T-helper 2 cell (primary cell): ENCODE measurements at places on chromosomes 5 and 9.

DNA sequence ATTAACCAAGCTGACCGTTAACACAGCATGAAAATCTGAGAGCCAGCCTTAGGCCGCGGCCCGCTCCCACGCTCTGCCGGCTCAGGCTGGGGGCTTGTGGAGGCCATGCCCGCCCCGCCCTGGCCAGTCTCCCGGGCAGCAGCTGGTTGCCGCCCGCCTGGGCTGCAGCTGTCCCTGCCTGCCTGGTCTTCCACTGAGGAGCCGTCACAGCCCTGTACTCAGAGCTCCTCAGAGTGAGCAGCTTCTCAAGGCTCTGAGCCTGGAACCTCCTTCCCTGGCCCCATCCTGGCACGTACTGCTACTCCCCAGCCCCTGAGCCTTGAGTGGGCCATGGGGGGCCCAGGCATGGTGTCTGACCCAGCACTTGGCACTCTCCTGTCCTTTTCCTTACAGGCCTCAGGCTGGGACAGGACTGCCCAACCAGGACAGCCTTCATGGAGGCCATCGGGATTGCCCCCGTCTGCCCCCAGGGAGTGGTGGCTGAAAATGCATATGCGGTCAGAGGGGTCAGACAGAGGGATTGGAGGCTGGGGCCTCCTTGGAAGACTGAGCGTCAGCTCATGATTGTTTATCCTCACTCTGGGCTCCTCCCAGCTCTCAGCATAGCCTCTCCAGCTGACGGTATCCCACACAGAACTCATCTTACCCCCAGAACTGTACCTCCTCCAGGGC lies 11.9 kb downstream of the FGFR4 start:
- no peak for DNase-seq

DNA sequence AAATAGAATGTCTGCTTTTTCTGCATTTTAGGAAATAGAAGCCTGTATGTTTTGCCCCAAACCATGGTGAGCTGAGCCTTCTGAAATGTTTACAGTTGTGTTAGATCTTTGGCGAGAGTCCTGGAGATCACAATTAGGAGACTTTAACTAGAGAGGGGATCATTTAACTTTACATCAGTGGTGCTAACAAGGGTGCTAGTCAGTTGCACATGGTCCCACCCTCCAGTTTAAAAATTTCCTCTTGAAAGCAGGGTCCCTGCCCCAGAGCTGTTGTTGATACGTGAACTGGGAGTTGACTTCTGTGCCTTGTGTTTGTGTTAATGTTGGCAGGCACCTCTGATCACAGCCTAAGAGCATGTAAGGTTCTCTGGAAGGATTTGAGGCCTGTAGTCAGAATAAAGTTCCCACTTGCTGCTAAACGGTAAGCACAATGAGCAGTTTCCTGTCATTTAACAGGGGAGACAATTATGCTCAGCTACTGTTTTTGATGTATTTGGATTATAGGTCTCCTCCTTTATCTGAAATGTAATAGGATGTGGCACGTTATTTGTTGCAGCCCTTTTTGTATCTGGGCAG lies 43.7 kb downstream of the RASGRF2 start:
- DNase-seq: no peak

GRCh38 chr5:177404641-177405179 lies 4.2 kb upstream of the PFN3 start:
- DNase-seq: no peak

DNA sequence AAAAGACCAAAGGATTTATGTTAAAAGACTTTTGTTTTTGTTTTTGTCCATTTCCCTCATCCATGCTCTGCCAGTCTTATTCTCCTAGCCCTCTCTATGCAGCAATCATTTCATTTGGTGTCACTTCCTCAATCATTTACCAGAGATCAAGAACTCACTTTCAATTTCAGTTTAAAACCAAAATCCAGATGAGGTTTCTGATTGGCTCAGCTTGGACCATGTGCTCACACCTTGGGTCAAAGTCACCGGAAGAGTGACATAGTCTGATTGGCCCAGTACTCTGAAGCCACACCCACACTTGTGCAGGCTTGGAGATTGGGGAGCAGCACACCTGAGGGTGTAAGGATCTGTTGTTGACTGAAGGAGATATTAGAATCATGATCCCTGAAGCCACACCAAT lies 79.6 kb downstream of the TLR4 start:
- DNase-seq: peak; percentile 89

- no peak for DNase-seq
Measured at GRCh38 chr5:163269624-163270023, 167.8 kb upstream of the CCNG1 start.

GRCh38 chr5:180618829-180619562 lies 27.7 kb upstream of the SCGB3A1 start:
- no peak for DNase-seq

DNA sequence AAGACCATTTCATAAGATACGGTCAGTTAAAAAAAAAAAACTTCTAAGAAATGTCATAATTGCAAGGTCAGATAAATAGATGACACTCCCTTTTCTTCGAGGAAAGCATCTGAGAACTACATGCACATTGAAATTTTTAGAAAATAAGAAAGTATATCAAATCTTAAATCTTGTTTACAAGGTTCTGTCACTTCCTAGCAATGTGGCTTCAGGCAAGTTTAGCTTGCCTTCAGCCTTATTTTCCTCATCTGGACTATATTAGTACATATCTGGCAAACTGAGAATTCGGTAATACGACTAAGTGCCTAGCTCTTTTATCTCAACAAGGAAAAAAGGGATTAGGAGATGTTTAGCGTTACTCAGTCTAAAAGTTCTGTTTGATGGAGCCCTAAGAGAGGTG lies 32.5 kb upstream of the OR2K2 start:
- DNase-seq: no peak

GRCh38 chr5:115785381-115786065 lies 30.9 kb downstream of the CDO1 start:
- DNase-seq: no peak

GRCh38 chr5:172444626-172445365 lies 9.5 kb downstream of the SH3PXD2B start:
- no peak for DNase-seq

- no peak for DNase-seq
Measured at GRCh38 chr5:71475788-71476384, 20.4 kb downstream of the BDP1 start.

DNA sequence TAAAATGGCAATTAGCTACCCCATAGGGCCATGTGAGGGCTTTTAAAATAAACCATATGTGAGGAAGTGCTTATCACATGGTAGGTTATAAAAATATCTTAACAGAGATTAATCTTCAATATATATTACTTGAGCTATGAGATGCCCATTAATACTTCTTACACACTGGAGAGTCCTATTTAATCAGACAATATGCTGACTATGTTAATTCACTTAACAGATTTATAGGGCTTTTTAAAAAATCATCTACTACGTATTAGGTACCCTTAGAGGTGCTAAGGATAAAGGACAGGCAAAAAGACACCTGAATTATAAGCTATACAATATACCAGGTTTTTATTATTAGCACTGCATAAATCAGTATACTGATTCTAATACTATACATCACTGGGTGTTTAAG lies 102.6 kb downstream of the STRBP start:
- no peak for DNase-seq
